ENCODE measurements at places on chromosomes 11 and 22. TPM values are rescaled to one million over a fixed set of nuclear protein-coding genes. Genes with fewer than 3 reads are reported as not detected.

The CPSF7 gene
- 96.7 TPM for total RNA-seq

GRCh38 chr11:62182147-62182891, 7.7 kb upstream of the SCGB1D1 start:
- DNase-seq, result no peak

GRCh38 chr11:92253945-92254344, 29.3 kb downstream of the FAT3 start:
- no peak for DNase-seq

- no peak for DNase-seq
Observed at GRCh38 chr11:72578566-72578965, 95.7 kb downstream of the PDE2A start.

- DNase-seq, result no peak
Observed at GRCh38 chr22:48323746-48324145, 1503.9 kb downstream of the BRD1 start.

DNA sequence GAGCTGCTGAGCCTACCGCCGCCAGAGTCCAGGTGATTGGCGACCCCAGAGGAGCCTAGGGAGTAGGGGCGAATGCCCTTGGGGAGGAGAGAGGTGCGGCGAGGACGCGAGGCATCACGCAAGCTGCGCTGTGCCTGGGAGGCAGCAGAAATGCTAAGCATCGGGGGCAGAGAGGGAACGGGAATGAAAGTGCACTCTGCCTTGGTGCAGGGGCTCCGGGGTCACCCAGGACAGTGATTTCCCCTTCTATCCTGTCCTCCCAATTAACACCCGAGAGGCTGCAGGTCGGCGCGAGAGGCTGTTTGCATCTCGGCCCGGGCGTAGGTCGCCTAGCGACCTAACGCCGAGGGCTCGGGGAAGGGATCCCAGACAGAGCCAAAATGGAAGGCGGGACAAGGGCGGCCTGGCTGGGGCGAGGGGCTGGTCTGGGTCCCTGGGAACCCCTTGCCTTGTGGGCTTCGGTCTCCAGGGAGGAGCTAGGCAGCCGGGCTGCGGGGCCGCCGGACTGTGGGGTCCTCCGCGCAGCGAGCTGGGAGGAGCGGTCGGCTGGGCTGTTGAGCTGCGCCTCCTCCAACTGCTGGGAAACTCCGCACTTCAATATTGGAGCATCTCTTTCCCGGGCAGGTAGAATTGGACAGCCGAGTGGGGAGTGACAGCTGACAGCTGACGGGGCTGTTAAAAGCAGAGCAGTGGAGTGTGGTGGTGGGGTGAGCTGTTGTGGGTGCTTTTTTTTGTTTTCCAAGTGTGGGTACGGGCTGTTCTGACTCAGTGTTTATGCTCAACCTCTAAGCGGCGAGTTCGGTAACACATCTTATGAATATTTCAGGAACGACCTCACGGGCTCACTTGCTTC, 657 bp downstream of the ELMOD1 start:
- DNase-seq, result no peak

GRCh38 chr11:14529951-14530350, 9.8 kb upstream of the PSMA1 start:
- no peak for DNase-seq

Data from H1 (cell line).